ENCODE measurements at places on chromosomes 16 and 17.

DNA sequence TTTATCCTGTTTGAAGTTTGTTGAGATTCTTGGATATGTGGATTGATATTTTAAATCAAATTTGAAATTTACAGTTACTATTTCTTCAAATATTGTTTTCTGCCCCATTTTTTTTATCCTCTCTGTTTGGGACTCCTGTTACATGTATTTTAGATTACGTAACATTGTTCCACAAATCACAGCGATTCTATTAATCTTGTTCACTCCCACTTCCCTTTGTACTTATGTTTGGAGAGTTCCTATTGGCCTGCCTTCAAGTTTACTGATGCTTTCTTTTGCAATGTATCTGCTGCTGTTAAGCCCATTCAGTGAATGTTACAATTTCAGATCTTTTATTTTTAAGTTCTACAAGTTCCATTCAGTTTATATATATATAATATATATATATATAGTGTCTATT is 288.3 kb upstream of the TNRC6C start:
- DNase-seq: no peak

DNA sequence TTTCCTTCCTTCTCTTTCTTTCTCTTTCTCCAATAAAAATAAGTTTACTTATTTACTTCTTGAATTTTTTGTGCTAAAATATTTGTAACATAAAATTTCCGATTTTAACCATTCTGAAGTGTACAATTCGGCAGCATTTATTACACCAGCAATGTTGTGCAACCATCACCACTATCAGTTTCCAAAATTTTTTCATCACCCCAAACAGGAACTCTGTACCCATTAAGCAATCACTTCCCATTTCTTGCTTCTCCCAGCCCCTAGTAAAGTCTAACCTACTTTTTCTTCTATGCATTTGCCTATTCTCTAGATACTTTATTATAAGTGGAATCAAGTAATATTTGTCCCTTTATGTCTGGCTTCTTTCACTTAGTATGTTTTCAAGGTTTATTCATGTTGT is 2.5 kb upstream of the HP start:
- no peak for DNase-seq

GRCh38 chr17:32021615-32021955 is 14.4 kb downstream of the LRRC37B start:
- no peak for DNase-seq

DNA sequence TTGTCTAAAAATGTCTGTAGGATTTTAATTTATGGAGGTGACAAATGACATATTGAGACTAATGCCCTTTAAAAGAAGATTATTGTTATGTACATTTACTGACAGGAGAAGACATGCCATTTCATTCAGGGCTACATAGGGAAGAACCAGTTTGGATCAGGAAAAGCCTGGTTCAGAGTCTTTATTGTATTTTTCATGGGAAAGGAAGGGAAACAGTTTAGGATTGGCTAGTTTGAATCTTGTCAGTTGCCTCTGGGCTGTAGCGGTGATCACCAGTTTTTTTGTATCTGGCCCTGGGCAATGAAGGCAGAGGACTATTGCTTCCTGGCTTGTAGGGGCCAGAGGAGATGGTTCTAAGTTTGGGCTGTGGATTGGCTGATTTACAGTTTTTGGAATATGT is 31.8 kb downstream of the NSRP1 start:
- no peak for DNase-seq

DNA sequence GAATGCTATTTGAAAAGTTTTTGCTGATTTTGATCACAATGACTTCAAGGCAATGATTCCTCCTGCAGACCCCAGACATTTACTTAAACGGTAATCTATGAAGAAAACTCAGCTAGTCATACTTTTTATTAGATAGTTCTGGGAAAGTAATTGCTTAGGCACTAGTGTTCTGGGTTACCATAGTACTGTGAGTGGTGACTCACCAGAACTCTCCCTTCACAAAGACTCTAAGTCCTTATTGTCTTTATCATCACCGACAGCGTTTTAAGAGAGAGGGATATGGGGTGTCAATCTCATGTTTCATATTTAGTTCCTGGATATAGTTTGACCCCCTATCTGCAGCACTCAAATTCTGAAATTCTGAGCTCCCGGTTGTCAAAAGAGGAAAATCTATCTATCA is 43.0 kb upstream of the CDH8 start:
- DNase-seq: no peak

Measured in Jurkat, Clone E6-1 (cell line).